ENCODE measurements at places on chromosomes 2 and 18. TPM values are rescaled to one million over a fixed set of nuclear protein-coding genes. Genes with fewer than 3 reads are reported as not detected.

DNA sequence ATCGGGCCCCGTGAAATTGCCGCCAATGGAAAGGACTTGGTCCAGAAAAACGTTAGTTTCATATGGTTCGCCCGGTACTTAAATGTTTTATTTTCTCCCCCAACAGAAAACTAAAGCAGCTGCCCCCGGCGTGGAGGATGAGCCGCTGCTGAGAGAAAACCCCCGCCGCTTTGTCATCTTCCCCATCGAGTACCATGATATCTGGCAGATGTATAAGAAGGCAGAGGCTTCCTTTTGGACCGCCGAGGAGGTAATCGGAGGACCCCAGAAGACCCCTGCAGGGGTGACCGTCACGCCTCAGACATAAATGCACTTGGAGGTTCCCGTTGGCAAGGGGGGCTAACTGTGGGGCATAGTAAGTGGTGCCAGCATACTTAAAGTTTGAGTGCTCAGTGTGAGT is 742 bp downstream of the RRM2 start:
- DNase-seq: no peak

GRCh38 chr2:96869281-96869821 is 529 bp downstream of the SEMA4C start:
- DNase-seq: peak; percentile 74

IL1RL1 gene
- not detected for polyA plus RNA-seq

GRCh38 chr2:65388051-65388531 is 44.3 kb downstream of the SPRED2 start:
- DNase-seq: no peak

GRCh38 chr2:37637985-37638384 is 33.5 kb downstream of the CDC42EP3 start:
- peak; percentile 55 for DNase-seq

DNA sequence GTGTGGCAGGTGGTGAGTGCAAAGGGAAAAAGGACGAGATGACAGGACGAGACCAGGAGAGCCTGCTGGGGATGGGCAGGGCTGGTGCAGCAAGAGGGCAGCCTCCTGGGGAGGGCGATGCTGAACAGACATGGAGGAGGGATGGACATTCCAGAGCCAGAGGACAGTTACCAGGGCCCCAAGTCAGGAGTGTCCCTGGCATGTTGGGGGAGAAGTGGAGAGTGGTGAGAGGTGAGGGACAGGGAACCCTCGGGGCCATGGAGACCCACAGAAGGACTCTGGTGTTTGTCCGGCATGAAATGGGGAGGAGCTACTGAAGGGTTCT is 19.0 kb downstream of the MTERF4 start:
- no peak for DNase-seq

DNA sequence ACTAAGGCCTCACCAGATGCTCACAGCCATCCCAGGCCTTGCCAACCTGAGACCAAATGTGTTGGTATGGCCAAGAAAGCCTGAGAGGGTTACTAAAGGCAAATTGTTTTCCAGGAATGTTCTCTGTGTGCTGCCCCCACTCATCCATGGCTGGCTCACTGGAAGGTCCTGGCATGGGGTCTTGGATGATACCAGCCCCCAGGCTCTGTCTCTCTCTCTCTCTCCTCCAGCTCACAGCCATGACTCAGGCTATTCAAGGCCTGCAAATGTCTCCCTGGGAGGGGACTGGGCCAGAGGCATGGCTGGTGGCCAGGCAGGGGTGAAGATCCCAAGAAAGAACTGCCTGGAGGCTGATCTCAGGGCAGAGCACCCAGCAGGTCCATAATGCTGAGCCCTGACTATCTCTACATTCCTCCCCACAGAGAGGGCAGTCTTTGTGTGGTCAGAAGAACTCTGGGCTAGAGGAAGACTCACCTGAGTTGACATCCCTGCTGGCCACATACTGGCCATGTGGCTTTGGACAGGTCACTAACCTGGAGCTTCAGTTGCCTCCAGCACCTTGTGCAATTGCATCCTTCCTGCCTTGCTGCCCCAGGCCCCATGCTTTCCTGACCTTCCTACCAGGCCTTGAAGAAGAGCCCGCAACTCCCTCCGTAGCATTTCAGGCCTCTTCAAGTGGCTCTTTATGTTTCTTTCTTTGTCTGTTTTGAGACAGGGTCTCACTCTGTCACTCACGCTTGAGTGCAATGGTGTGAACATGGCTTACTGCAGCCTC is 150.4 kb downstream of the ZFP36L2 start:
- DNase-seq: peak; percentile 86

Data from IMR-90 (cell line).